ENCODE measurements at places on chromosomes 7 and 10.

DNA sequence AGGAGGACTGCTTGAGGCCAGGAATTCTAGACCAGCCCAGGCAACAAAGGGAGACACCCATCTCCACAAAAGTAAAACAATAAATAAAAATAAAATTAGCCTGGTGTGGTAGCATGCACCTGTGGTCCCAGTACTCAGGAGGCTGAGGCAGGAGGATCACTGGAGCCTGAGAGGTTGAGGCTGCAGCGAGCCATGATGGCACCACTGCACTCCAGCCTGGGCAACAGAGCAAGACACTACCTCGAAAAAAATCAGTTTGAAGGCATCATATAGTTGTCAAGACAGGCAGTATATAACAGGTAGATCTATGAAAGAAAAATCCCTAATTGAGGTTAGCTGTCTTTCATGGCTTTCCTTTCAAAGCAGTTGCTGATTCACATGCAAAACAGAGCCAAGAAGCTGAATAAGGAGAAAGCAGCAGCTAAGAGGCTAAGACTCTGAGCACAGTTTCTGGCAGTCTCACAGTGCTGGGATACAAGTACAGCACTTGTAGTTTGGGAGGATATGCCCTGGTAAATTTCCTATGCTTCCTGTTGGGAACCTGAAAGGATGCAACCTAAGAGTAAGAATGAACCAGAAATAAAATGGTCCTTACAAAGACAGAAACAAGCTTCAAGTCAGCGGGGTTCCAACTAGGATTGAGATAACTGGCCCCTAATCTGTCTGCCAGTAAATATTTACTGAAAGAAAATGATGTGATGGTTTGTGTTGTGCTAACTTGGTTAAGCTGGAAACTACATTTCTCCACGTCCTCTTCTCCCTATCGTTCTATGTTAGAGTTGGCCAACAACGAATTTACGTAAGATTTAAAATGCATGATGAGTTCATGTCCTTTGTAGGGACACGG, 368.5 kb upstream of the HPS1 start:
- no peak for DNase-seq

- DNase-seq = no peak
Measured at GRCh38 chr10:132628966-132629900, 91.6 kb downstream of the INPP5A start.

- DNase-seq = no peak
Measured at GRCh38 chr10:31952066-31952465, 23.4 kb upstream of the ARHGAP12 start.

DNA sequence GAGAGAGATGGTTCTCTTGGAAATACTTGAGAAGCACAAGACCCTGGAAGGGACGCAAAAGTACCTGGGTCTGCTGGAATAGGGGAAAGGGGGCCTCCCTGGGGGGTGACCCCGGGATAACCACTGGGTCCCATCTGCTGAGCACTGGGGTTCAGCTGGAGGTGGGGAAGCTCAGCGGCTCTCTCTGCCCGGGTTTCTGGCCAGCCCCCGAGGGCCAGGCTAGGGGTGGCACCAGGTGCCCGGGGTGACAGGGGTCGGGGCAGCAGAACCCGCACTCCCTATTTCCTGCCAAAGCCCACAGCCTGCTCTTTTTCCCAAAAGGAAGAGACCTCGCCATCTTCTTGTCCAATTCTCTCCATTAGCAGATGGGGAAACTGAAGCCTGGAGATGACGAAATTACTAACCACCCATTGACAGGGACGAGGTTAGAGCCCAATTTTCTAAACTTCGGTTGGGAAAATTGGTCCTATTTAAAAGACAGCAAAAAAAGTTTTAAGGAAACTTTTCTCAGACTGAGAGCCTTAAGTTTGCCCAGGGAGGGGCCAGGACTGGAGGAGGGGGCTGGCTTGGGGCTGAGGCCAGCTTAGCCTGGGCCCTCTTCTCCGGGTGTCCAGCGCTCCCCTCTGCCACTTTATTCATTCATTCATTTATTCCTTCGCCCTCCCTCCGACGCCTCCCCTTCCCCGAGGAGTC, 17.8 kb upstream of the GATA3 start:
- DNase-seq = no peak

- DNase-seq = no peak
Measured at GRCh38 chr10:104417637-104418292, 64.1 kb downstream of the CFAP58 start.

DNA sequence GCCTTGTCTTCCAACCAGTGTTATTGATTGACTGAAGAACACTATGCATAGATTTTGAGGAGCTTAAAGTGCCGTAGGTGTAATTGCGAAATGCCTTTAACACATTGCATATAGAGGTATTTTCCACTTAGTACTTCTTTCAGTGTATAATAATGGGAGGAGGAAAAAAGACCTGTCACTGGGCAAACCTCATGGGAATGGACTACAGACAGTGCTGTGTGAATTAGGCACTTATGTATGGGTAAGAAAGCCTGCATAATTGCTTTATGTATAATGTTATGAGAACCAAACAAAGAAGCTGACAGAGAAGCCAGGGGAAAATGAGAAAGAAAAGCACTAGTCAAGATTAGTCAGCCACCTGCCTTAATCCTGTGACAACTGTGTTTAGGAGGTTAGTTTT, 12.4 kb upstream of the SCRN1 start:
- DNase-seq = no peak

- no peak for DNase-seq
Measured at GRCh38 chr7:32059289-32060011, 10.8 kb downstream of the PDE1C start.

DNA sequence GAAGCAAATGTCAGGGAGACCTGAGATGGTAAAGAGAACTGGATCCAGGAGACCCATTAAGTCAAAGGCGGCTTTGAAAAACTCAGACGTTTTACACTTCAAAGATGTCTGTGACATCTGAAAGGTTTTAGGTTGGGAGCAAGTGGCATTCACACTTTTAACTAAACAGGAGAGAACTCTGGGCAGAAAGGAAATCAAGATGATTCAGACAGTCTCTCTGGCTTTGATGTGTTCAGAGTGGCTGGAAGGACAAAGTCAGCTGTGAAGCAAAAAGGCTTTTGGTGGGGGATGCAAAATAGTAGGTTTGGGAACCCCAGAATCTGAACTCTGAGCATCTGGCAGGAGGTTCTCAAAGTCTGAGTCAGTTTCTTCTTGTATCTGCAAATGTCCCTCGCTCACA, 66.6 kb downstream of the PRKCQ start:
- DNase-seq = no peak

DNA sequence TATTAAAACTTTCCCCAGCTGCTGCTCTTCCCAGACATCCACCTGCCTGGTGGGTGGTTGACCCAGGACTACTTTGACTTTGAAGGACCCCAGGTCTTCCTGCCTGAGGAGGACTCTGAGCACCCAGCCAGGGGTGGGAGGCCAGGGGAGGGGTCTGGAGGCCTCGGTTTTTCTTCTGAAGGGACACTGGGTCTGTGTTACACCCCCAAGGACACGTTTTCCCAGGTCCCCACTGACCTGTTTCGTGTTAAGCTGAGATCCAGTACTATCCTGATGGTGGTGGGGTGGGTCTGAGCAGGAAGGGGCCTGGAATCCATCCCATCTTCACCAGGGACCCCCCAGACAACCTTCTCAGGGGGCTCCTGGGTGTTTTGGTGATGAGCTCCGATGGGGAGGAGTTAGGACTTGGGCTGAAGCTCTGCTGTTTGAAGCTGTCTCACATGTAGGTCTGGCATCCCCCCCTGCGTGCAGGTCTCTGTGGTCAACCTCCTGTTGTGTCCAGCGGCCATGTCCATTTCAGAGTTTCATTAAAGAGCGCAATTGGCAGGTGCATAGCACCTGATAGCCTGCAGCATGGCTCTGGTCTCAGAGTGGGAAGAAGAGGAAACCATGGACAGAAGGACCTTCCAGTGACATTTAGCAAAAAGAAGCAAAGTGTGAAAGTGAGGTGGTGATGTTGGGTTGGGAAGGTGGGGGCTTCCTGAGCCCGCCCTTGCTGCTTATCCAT, 3.5 kb downstream of the JAKMIP3 start:
- DNase-seq = no peak

DNA sequence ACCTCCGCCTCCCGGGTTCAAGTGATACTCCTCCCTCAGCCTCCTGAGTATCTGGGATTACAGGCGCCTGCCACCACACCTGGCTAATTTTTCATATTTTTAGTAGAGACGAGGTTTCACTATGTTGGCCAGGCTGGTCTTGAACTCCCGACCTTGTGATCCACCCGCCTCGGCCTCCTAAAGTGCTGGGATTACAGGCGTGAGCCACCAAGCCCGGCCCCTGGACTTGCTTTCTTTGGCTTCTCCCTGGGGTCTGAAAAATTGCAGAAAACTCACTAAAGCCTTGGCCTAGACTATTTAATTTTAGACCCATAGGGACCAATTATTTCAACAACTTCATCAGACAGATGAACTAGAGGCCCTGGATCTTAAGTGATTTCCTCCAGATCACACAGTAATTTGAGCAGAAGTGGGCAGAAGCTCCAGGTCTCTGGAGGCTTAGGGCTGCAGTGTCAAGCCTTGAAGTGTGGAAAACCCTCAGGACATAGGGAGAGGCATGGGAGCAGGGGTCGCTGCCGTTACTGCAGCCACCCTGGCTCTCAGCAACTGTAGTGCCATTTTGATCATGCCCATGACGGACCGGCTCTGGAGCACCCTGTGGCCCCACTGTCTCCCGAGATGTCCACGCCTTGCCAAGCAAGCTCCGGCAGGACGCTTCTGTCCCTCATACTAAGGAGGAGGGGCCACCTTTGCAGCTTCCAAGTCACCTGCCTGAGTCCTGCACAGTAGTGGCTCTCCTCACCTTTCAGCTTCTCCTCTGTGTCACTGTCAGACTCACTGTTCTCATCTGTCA, 72.4 kb downstream of the DENND2A start:
- no peak for DNase-seq

DNA sequence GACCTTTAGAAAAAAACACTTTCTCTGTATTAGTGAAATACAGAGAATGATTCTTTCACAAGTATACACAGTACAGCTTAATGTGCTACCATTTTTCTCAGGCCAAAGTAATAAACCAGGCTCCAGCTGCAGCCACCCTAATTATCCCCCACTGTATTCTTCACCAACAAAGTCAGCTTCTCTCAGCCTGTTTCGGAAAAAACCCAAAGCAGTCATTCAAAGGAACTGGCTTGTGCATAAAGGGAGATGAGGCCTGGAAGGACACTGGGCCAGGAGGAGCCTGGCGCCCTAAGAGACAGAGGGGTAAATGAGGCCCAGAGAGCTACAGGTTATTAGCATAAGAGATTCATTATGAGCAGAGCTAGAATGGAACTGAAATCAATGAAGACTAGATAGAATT, 9.2 kb downstream of the USP54 start:
- no peak for DNase-seq

- no peak for DNase-seq
Measured at GRCh38 chr10:49558190-49558589, 19.3 kb upstream of the ERCC6 start.

DNA sequence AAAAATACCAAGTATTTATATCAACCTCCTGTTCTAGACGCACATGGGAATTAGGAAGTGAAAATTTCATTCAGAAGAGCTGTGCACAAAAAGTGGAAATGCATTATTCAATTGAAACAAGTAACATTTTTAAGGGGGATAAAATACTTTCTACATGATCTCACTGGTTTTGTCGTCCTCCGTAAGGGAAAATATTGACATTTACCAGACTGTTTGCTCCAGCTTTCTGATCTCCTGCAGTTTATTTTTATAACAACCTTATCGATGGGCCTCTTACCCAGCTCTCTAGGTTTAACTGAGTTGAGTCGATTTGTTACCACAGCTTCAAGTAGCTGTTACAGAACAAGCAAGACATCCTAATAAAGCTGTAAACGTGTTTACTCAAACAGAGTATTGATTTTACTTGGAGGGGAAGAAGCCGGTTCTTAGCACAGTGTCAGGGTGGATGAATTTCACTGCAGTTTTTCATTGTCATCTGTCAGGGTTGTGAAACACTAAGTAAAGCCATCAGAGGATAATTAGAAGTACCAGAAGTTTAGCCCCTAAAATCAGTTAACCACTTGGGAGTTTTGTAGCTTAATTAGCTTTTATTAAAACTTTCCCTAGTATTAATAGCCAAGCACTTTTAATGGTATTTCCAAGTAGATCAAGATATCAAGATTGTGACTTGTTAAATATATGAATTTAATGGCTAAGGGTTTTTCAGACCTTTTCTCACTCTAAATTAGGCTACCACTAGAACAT, 142.6 kb upstream of the KAT6B start:
- no peak for DNase-seq

- DNase-seq = no peak
Measured at GRCh38 chr10:122854648-122855047, 9.0 kb upstream of the CUZD1 start.

DNA sequence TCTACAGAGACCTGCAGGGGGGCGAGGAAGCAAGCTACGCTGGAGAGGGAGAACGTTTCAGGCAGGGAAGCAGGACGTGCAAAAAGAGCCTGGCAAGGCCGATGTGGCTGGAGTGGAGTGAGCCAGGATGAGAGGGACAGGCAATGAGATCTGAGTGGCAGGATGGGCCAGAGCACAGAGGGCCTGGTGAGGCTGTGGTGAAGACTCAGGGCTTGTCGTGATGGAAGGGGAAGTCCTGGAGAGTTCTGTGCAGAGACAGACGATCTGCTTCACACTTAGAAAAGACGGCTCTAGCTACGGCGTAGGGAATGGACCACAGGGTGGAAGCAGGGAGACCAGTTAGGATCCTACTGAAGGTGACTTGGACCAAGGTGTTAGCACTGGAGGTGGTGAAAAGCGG, 87.0 kb downstream of the SH3PXD2A start:
- DNase-seq = no peak

DNA sequence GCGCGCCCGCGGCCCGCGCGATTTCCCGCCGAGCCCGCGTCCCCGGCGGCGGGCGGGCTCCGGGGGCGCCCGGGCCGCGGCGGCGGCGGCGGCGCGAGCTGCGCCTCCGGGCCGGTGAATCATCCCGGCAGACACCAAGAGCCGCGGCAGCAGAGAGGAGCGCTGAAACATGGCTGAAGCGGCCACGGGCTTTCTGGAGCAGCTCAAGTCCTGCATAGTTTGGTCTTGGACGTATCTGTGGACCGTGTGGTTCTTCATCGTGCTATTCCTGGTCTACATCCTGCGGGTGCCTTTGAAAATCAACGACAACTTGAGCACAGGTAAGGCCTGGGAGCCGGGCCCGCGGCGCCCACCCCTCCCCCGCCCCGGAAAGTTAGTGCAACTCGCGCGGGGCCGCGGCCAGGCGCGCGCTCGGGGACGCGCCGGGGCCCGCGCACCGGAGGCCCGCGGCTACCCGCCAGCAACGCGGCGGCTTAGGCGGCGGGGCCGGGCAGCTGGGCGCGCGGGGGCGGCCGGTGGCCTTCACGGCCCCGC, at the start of gene ST7:
Gene ST7, plus strand, starts transcription at position 130 of the 534 bp plus-strand sequence. Its CDS starts 40 bp downstream, at position 170.
- peak; percentile 56 for DNase-seq

DNA sequence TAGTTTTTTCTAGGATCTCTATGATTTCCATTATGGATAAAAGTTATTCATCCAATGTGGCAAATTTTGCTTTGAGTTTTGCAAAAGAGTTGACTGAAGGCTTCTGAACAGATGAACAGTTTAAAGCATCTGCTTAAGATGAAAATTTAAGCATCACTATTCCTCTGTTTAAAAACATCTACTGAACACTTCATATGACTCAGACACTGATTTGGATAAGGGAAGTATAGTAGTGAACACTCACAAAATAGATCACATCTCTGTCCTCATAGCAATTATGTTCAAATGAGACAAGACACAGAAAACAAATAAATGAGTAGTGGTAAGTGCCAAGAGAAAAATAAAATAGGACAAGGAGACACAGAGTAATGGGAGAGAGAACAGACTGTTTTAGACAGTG, 157.3 kb downstream of the MBL2 start:
- DNase-seq = no peak

- DNase-seq = no peak
Measured at GRCh38 chr7:19404912-19405329, 259.7 kb upstream of the FERD3L start.

GRCh38 chr10:53646525-53646924, 873.9 kb upstream of the MBL2 start:
- no peak for DNase-seq

GRCh38 chr10:82319074-82319473, 444.1 kb downstream of the NRG3 start:
- DNase-seq = no peak

Data from GM19239 (cell line).